ENCODE measurements at places on chromosomes 7 and 10.

GRCh38 chr7:100556541-100556940 is 17.2 kb downstream of the SAP25 start:
- peak; percentile 61 for DNase-seq

DNA sequence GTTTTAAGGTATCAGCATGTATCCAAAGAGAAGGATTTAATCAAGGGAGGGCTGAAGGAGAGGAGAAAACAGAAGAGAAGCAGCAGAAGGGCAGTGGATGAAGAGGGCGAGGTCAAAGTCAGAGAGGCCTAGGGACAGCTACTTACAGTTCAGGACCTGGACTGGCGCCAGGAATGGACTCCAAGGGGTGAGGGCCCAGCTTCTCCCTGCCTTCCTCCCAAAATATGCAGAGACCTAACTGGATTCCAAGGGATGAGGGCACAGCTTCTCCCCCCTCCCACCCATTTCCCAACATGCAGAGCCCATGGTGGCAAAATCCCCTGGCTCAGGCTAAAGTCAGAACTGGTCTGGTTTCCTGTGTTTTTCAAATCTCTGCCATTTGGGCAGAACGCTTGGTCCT is 3.4 kb upstream of the TCF7L2 start:
- no peak for DNase-seq

- DNase-seq = no peak
These were observed 1.3 kb upstream of the PRR15 start for GRCh38 chr7:29562307-29562706.

- DNase-seq = no peak
These were observed 24.9 kb upstream of the WDFY4 start for GRCh38 chr10:48659790-48660189.

DNA sequence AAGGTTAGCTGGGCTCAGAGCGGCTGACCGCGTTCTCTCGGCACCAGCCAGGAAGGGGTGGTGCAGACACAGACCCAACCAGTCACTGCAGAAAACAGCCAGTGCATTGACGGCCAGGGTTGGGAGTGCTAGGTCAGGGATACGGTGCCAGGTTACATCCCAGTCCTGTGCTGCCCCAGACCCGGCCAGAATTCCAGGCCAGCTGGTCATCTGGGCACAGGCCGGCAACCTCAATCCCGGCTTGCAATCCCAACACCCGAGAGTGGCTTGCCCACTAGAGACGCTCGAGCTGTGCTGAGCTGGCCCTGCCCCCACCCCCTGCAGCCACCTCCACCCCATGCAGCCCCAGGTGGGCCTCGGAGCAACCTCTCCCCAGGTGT is 3.8 kb downstream of the PRAP1 start:
- DNase-seq = no peak

- DNase-seq = no peak
These were observed 210.1 kb downstream of the AUTS2 start for GRCh38 chr7:69808391-69808790.

Data from AG08396 (cell line).